ENCODE measurements at places on chromosomes 13 and 19.

DNA sequence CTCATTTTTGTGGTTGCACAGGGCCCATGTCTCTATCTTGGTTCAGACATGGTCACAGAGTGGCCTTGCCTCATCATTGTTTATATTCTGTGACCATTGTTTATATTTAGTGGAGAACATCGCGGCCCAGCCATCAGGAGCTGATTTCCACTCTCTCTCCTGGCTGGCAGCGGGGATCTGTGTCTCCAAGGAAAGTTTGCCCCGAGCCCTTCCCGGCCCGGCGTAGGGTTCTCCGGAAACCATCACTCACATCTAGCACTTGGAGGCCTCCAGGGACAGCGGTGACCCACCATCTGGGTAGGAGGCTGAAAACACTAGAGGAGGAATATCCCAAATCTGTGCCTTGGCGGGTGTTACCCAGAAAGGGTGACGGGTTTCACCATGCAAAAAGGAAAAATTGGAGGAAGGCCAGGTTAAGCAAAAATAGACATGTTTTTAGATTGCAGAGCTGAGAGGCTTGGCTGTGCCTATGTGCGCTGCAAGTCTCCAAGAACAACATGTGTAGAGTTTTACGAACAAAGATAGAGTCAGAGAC lies 726 bp upstream of the ZNF358 start:
- DNase-seq: no peak

- DNase-seq: no peak
Measured at GRCh38 chr13:52104624-52105023, 24.2 kb downstream of the NEK5 start.

GRCh38 chr13:111165241-111166010 lies 50.3 kb downstream of the ARHGEF7 start:
- no peak for DNase-seq

GRCh38 chr13:26062853-26063444 lies 11.1 kb upstream of the SHISA2 start:
- DNase-seq: peak; percentile 55

DNA sequence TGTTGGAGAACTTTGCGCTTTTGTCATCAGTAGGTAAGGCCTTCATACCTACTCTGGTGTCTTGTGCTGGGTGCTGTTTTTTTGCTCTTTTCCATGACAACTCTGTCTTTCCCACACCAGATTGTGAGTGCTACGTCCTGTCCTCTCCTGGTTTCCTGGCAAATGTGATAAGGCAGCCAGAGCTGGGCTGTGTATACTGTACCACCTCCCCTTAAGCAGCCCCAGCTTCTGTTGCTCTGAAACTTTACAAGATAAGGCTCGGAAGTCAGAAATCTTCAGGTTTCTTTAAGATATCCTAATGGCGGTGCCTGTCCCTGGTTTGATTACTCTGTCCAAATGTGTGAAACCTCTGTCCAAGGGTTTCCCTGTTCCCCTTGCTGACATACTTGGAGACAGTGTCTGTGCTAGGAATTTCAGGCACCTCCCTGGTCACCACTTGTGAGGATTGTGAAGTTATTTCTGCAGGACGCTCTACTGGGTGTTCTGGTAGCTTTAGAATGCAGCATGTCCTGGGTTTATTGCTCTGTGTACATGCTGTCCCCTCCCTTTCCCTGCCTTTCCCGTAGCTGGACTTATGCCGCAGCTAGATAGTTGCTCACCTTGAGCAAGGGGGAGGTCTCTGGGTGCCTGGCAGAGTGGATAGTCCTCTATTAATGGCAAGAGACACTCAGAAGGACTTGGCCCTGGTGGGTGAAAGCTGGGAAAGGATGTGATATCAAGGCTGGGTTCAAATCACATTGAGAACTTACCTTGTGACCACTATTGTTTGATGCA lies 7.0 kb downstream of the ZNF749 start:
- DNase-seq: no peak

DNA sequence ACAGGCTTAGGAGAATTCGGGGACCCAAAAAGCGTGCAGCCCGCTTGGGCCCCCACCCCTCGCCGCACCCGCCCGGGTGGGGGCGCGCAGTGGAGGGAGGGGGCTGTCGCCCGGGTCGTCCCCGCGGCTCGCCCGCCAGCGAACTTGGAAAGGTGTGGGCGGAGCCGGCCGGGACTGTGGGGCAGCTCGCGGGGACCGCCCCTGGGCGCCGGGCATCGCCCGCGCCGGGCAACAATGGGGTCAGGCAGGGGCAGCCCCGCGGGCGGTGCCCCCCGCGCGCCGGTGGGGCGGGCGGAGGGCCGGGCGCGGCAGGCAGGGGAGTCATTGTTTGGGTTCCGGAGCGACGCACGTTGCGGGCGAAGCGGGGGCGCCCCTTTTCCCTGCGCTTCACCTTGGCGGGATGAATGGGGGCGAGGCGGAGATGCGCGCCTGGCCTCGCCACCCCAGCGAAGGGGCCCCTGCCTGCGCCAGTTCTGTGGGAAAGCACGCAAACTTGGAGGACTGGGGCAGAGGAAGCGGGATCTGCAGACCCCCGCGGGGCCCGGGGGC lies 647 bp upstream of the KLF12 start:
- peak; percentile 66 for DNase-seq

DNA sequence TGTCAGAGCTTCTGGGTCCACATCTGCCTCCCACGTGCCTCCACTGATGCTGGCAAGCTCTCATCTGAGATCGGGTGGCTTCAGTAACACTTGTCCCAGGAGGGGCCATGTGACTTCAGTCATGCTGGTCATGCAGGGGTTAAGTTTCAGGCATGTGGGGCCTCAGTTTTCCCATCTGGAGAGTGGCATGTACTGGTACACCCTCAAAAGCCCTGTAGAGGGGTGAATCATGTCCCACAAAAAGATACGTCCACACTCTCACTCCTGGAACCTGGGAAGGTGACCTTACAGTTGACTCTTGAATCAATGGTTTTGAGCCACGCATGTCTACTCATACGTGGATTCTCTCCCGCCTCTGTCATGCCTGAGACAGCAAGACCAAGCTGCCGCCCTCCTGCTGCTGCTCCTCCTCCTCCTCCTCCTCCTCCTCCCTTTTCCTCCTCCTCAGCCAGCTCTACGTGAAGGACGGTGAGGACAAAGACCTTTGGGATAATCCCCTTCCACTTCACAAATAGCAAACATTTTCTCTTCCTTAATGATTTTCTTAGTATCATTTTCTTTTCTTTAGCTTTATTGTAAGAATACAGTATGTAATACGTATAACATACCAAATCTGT lies 53.7 kb downstream of the COMP start:
- no peak for DNase-seq

DNA sequence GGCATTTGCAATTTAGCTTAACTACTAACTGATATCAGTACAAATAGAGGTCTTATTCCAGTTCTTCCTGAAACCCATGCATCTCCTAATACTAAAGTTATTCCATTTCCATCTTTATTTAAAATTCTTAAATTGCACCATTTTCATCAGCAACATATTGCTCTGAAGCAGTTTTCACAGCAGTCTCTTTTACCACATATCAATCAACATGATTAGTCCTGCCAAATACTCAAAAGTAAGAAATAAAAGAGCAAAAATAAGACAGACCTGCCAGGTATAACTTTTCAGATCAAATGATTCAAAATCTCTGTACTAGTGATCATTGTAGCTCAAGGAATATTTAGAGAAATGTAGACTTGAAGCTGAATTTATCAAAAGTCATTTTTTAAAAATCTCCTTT lies 141.7 kb downstream of the SLITRK1 start:
- DNase-seq: no peak

- DNase-seq: no peak
Measured at GRCh38 chr19:48355365-48355954, 8.3 kb downstream of the TMEM143 start.

GRCh38 chr19:48568345-48568886 lies 16.4 kb downstream of the SULT2B1 start:
- no peak for DNase-seq
